Stimulated activated CD4-positive, alpha-beta T cell treated with anti-CD3 and anti-CD28 coated beads, Interleukin-1b, Interleukin-23, amount 100 ng/mL, for 1 hour (primary cell): ENCODE measurements at places on chromosomes 12 and 14.

- DNase-seq: no peak
These were observed 55.9 kb downstream of the DYNC1H1 start for GRCh38 chr14:102020058-102020971.

DNA sequence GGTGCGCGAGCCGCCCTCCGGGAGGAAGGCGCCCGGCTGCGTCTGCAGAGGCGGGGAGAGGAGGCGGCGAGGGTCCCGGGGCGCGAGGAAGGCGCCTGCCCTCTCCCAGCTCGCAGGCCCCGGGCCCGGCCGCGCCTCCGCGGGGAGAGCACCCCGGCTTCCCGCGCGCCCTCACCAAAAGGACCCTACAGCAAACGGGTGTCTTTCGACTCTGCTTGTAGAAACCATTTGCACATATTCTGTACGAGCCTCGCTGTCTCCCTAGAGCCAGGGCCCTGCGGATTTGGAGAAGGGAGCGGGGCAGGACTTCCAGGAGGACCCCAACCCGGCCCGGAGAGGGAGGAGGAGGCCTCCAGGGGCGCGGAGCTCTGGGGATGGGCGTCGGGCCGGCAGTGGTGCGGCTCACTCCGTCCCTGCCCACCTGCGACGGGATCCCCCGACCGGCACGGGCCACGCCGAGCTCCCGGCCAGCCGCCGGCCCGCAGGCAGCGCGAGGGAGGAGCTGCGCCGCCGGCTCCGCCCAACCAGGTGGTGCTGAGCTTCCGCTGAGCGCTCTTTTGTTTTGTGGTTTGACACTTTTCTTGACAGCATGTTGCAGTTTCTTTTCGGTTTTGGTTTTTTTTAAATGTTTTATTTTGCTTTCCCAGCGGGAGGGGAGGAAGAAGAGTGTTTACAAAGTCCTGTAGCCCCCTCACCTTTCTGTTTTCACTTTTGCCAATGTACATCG lies 103.3 kb upstream of the FKBP4 start:
- DNase-seq: no peak

GRCh38 chr14:104893435-104894207 lies 28.6 kb downstream of the CEP170B start:
- DNase-seq: no peak

DNA sequence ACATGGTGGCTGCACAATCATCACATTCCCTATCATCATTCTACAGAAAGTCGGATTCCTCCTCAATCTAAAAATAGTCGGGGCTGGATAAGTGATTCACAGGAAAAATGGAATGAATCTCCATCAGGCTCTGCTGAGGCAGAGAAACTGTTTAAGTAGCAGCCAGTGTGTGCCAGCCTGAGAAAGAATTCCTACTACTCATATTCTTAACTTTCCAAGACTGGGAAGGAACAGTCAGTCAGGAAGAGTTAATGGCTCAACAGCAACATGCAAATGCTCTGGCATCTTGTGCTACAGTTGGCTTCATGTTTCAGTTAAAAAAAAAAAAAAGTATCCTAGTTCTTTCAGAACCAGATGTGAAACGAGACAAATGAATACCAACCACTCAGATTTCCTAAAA lies 187.0 kb downstream of the GRIP1 start:
- DNase-seq: no peak

GRCh38 chr12:67457778-67458665 lies 188.9 kb downstream of the CAND1 start:
- DNase-seq: no peak

DNA sequence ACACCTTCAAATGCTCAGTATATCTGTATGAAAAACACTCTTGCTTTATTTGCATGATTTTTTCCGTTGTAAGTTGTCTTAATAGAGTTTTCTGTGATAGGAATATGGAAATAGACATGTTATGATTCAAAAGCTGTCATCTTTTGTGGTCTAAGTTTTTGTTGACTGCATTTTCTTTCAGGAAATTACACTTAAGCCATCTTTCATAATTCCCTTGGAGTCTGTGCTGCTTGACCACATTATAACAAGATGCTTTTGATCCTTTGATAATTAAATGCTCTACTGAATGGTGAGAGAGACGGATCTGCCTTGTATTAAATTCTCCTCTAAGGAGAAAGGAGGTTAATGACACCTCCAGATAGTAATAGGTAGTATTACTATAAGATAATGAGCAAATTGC lies 272.8 kb upstream of the DAAM1 start:
- no peak for DNase-seq

- peak; percentile 84 for DNase-seq
These were observed at the start of gene PIGH for GRCh38 chr14:67599698-67600561. Gene PIGH (minus strand): TSS chr14:67600268. CDS start chr14:67600203, 65 bp downstream.

GRCh38 chr14:67071506-67071905 lies 117.7 kb upstream of the GARIN2 start:
- no peak for DNase-seq

- no peak for DNase-seq
These were observed 15.3 kb downstream of the MEG3 start for GRCh38 chr14:100841066-100841760.

- DNase-seq: no peak
These were observed 19.1 kb downstream of the TMEM30B start for GRCh38 chr14:61262082-61262481.

DNA sequence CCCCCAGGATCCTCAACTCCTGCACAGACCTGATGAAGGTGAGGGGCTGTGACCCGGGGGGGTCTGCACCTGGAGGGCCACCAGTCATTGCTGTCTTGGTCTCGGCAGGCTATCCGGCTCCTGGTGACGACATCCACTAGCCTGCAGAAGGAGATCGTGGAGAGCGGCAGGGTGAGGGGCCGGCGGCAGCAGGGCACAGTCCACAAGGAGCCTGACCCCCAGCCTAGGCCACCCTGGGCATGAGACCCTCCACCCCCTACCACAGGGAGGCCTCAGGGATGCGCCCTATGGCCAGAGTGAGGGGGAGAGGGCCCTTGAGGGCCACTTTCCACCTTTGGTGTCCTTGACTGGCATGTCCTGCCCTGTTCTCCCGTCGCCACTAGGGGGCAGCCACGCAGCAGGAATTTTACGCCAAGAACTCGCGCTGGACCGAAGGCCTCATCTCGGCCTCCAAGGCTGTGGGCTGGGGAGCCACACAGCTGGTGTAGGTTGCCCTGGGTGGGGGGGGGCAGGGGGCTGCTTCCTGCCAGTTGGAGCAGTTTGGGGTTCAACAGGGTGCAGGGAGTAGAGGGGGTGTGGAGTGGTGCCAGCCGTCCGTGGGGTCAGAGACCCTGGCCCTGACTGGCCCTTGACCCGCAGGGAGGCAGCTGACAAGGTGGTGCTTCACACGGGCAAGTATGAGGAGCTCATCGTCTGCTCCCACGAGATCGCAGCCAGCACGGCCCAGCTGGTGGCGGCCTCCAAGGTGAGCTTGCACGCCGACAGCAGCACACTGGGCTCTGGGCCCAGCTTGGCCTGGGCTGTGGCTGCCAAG lies 25.0 kb downstream of the HIP1R start:
- peak; percentile 72 for DNase-seq

DNA sequence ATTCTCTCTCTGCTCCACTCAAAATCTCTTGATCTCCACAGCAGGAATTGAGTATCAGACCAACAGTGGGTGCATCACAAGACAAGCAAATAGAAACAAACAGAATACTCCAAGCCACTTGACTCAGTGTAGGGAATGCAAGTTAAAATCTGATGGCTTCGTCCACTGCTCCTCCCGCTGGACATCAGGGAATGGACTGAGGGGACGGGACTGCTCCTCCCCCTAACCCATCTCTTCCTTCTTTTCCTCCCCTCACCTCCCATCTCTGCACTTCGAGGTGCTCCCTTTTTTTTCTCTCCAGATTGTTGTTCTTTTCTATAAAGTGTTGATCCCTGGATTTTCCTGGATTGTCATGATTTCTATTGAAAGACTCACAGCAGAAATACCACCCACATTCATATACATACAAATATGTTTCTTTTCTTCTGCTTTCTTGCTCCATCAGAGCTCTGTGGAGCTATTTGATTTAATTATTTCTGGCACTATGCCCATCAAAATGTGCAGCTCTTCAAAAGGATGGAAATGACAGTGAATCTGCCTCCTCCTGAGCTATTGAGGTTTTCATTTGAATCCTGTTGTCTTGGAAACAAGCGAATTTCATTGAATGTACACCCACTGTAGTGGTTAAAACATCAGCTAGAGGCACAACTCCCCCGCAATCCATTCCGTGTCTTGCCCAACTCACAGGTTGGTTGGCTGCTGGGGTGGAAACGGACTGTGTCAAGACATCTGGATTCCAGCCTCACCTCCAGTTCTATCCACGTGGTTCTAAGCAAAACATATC lies 199.7 kb downstream of the SPTSSA start:
- DNase-seq: no peak

GRCh38 chr14:101862177-101862576 lies 100.7 kb downstream of the PPP2R5C start:
- DNase-seq: no peak

DNA sequence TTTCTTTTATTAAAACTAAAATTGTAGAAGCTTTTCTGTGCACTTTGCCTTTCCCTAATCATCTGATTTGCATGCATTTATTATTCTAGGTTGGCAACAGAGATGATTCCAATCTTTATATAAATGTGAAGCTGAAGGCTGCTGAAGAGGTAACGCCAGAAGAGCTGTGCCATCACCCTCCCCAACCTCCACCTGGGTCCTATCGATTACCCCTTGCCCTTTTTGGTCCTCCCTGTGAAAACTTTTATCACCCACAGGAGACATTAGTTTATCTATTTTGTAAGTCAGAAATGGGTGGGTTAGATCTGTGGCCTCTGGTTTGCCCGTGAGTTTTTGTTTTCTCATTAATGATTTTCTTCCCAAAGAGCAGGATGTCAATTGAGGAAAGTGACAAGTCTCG lies 22.8 kb downstream of the MTHFD1 start:
- no peak for DNase-seq

GRCh38 chr12:23888396-23889068 lies 60.9 kb downstream of the SOX5 start:
- DNase-seq: no peak

- no peak for DNase-seq
These were observed at the start of gene SSTR1 for GRCh38 chr14:38207736-38208617. Gene SSTR1 (plus strand): TSS chr14:38207904. CDS start chr14:38209390, 1,486 bp downstream.

DNA sequence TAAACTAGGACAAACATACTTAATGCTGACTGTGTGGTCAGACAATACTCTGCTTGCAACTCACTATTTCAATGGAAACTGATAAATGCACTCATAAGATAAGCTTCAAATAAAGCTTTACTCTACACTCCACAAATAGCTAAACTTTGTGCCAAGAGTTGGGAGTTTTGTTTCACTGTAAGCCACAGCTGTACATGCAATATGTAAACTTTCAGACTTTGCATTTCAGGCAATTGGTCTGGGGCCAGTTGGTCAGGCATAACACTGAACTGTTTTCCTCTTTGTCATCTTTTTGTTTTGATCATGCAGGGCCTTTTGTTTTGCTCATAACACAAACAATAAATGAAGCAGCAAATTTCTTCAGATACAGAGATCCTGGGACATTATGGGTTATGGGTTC lies 426.2 kb downstream of the IPO8 start:
- DNase-seq: no peak

- no peak for DNase-seq
These were observed 188.7 kb upstream of the ARID2 start for GRCh38 chr12:45540661-45541341.

DNA sequence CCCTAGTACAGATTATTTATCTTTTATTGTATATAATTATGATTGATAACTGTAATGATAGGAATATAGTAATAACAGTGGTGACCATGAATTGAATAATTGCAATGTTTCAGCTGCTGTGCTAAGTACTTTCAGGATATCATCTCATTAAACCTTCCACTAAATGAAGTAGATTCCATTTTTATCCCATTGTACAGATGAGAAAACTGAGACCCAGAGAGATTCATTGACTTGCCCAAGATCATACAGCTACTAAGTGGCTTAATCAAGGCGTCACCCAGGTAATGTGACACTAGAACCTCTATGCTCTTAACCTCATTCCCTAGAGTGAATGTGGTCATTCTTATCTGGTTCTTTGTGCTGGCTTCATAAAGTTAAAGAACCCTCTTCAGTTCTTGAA lies 124.6 kb downstream of the KTN1 start:
- no peak for DNase-seq

- DNase-seq: no peak
These were observed 297.1 kb downstream of the KSR2 start for GRCh38 chr12:117671734-117672133.

DNA sequence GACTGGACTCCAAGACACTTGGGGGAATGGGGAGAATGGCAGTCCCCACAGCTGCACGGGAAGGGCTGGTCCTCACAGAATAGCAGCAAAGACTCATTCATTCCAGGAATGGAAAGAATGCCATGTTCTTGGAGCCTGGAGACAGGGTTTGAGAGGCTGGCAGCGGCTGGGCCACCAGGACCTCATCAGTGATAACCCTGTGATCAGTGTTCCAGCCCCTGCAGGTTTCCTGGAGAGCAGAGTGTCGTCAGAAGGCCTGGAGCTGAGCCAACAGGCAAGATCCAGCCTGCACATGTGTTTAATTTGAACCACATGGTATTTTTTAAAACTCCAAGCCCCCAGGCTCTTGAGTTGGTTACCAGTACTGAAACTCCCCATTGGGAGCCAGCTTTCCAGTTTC lies 11.3 kb downstream of the BDKRB1 start:
- no peak for DNase-seq

DNA sequence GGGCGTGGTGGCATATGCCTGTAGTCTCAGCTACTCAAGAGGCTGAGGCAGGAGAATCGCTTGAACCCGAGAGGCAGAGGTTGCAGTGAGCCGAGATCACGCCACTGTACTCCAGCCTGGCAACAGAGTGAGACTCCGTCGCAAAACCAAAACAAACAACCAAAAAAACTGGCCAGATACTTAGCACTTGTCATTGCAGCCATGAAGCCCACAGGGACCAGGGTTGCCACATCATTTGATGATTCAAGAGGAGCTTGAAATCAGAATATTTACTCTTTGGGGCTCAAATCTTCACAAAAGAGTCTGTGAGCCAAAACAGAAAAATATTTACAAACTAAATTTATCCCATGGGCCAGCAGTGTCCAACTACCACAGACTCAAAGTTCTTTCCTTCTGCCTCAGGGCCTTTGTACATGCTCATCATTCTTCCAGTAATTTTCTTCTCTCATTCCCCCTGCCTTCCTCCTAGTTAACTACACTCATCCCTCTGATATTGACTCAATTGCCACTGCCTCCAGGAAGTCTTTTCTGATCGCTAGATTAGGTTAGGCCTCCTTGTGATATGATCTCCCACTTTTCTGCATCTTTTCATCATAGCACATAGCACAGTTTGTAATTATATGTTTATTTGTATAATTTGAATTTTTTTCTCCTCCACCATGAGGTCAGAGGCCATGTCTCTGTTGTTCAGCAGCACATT lies 130.8 kb upstream of the PLEKHG7 start:
- DNase-seq: no peak

GRCh38 chr14:101826351-101826750 lies 64.8 kb downstream of the PPP2R5C start:
- no peak for DNase-seq

- DNase-seq: no peak
These were observed 49.2 kb downstream of the SUSD6 start for GRCh38 chr14:69660344-69661193.

GRCh38 chr12:105451211-105451610 lies 120.7 kb downstream of the C12orf75 start:
- no peak for DNase-seq

- DNase-seq: no peak
These were observed 97.8 kb downstream of the BCL11B start for GRCh38 chr14:99174081-99174769.
